ENCODE measurements at places on chromosomes 12 and 14. TPM values are rescaled to one million over a fixed set of nuclear protein-coding genes. Genes with fewer than 3 reads are reported as not detected.

Gene CD163L1
- total RNA-seq, result 4.9 TPM

Gene RNASE1
- 223 TPM for total RNA-seq

Gene PLCZ1
- 0.40 TPM for total RNA-seq

DNA sequence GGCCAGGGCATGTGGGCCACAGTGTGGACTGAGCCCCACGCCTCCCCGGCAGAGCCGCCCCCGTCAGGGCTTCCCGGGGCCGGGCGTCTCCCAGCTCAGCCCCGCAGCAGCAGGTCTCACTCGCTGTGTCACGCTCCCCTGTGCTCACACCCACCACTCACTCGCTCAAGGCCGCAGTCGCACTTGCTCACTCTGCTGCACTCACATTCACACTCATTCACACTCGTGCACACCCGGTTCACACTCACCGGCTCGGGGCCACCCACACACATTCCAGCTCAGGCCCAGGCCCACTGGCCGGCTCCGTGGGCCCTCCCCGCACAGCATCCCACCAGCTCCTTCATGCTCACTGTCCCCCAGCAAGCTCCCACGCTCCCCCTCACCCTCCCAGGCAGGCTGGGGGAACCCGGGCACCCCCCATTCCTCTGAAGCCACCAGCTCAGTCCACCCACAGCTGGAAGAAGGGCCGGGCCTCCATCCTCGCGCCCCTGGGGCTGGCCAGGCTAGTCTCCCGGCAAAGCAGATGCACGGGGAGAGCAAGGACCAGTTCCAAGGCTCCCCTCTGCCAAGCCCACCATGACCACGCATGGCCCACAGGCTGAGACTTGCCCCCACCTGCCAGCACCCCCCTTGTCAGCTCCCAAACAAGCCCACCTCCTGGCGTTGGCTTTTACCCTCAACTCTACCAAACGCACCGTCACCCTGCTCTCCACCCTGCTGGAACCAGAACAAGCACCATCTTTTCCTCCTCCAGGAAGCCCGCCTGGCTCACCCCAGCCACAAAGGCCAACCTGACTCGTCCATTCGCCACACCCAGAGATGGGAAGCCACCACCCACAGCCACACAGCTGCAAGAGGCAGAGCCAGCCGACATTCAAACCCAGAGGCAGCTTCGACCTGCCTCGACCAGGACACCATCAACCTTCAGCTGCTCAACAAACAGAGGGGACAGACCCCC is 28.0 kb downstream of the NCOR2 start:
- DNase-seq, result no peak

DNA sequence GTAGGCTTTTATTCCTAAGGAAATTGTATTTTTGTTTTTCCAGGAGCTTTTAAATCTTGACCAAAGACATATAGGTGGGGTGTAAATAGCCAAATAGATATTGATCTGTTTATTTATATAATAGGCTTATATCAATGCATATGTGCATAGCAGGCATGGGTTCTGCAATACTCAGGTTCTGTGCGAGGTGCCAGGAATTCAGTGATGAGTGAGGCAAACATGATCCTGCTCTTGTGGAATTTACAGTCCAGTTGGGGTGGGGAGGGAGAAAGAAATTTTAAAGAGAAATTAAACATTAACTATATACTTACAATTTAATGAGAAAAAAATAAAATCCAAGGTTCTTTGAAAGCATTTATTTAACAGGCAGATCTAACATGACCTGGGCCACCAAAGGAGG is 160.3 kb upstream of the HIF1A start:
- DNase-seq, result no peak

DNA sequence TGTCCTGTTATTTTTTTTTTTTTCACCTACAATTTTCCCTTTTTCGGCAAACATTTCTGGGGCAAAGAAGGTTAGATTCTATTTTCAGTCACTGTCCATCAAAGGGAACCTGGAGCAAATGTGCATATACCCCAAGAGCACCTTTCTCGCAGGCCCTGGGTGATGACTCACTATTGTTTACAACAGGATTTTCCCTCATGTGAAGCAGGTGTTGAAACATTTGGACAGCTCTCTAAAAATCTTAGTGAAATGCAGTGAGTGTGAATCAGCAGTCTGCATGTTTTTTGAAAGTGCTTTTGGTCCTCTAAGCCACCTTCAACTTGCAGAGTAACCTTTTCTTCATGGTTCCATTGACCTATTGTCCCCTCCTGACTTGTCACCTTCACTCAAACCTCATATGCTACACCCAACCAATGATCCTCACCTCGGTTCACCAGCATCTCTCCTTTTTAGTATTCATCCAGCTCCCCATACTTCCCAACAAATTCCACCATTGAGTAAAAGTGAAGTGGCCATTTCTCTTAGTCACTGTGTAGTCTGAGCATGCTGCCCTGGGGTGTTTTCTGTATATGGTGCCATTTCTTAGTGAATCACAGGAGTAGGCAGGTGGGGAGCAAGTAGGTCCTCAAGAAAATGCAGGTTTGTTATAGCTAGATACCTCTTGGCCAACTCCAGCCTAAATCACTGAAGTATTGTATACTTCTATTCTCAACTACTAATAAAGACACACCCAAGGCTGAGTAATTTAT is 260.2 kb downstream of the BMP4 start:
- DNase-seq, result no peak

DNA sequence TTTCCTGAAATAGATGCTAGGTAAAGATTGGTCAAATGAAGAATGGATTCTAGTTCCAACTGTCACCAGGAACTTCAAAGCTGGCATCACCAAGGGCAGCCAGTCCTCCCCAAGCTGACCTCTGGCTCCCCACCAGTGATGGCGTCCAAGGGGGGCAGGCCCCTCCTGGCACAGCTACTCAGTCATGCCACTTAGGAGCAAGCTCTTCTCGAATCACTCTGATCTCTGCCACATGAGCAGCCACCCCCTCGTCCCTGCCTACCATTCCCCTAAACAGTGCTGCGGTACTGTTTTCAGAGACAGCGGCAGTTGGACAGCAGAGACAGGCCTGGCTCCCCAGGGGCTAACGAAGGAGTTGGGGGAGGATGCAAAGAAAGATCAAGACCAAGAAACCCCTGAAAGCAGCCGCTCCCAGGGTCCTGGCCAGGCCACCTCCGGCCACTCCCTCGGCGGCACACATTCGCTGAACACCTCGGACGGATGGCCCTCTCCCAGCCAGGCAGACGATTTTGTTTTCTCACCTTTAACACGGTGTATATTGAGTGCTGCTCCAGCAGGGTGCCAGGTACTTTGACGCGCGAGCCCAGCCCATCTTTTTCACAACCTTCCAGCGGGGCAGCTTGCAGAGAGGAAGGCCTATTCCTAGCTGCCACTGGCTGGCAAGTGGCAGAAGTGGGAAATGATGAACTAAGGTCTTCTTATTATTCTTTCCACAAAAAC is 47.4 kb downstream of the ARL6IP4 start:
- no peak for DNase-seq

- DNase-seq, result peak; percentile 62
Measured at GRCh38 chr12:52029685-52030084, 21.6 kb upstream of the NR4A1 start.

GRCh38 chr12:87439990-87440827 is 589.0 kb downstream of the C12orf50 start:
- no peak for DNase-seq

GRCh38 chr14:93032421-93032936 is 83.2 kb downstream of the ITPK1 start:
- DNase-seq, result no peak
